Mesothelial cell of epicardium (in vitro differentiated cells): ENCODE measurements at places on chromosomes 3 and 15. TPM values are rescaled to one million over a fixed set of nuclear protein-coding genes. Genes with fewer than 3 reads are reported as not detected.

- DNase-seq, result no peak
- no peak overlapping the region for H3K27ac ChIP-seq
- peaks cover 16% of the 10 kb centered on the region for H3K4me1 ChIP-seq
- H3K4me3 ChIP-seq, result no peak overlapping the region
- H3K27me3 ChIP-seq, result peaks cover 2% of the 10 kb centered on the region
- no peaks in the 10 kb centered on the region for H3K36me3 ChIP-seq
These were observed 508.3 kb downstream of the TUSC7 start for GRCh38 chr3:117217760-117218316.

DNA sequence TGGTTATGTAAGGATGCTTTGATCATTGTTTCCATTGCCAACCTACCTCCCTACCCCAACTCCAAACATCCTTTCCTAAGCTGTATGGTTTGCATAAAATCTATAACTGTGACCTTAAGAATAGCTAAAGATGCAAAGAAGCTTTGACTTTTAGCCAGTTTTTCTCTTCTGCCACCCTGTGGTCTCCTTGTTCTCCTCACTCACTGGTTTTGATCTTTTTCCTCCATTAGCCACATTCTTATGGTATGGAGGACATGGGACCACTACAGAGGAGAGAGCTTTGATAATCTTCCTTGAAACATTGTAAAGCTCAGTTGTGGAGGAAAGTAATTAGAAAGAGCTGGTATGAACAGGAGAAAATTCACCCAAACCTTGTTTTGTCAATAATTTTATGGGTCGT is 115.9 kb downstream of the NEK11 start:
- no peak for DNase-seq
- H3K27ac ChIP-seq, result no peak overlapping the region
- no peaks in the 10 kb centered on the region for H3K4me1 ChIP-seq

Gene GOLGA8G
- not detected in 3 replicates for total RNA-seq

Gene C3orf20
- total RNA-seq, result 0.09 to 0.13 TPM (median 0.11 TPM) in 3 replicates

DNA sequence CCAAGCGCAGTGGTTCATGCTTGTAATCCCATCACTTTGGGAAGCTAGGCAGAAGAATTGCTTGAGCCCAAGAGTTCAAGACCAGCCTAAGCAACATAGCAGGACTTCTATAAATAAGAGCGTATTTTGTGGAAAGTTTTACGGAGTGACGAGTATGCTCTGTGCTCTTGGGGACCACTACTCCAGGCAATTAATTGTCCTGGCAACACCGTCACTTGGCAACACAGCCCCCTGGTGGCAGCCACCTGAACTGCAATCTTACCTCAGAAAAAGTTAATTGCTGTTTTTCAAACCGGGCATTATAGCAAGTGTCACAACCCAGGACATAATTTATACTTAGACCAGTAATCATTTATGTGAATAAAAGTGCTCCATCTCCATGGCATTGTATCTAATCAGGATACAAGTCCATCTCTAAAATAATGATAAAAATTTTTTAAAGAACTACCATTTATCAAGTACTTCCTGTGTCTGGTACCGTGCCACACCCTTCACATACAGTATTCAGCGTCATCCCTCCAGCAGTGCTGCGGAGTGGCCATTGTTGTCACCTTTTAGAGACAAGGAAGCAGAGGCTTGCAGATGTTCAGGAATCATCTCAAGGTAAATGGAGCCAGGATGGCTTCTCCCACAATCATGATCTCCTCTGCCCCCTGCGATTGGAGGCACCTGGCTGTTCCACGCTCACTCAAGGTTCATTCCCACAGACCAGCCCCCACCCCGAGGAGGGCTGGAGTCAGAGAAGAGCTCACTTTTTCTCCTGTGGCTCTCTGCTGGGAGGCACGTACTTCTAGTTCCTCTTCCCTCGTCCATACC is 34.5 kb downstream of the PLA2G4D start:
- peaks cover 43% of the 10 kb centered on the region for H3K27me3 ChIP-seq
- H3K27ac ChIP-seq, result no peak overlapping the region
- peaks cover 5% of the 10 kb centered on the region for H3K4me1 ChIP-seq
- no peaks in the 10 kb centered on the region for H3K36me3 ChIP-seq
- H3K4me3 ChIP-seq, result no peak overlapping the region
- DNase-seq, result no peak

Gene ZIC1
- 0.22 TPM in 1 of 3 replicates, not detected in the others for total RNA-seq

- no peaks in the 10 kb centered on the region for H3K4me1 ChIP-seq
- no peaks in the 10 kb centered on the region for H3K27me3 ChIP-seq
- H3K36me3 ChIP-seq, result peaks cover 14% of the 10 kb centered on the region
- no peak for DNase-seq
- H3K27ac ChIP-seq, result no peak overlapping the region
These were observed 166.5 kb downstream of the NSMCE3 start for GRCh38 chr15:29102911-29103823.
